ENCODE measurements at places on chromosomes 3 and 15.

GRCh38 chr15:67405208-67406191 is 115.4 kb upstream of the C15orf61 start:
- DNase-seq, result no peak

DNA sequence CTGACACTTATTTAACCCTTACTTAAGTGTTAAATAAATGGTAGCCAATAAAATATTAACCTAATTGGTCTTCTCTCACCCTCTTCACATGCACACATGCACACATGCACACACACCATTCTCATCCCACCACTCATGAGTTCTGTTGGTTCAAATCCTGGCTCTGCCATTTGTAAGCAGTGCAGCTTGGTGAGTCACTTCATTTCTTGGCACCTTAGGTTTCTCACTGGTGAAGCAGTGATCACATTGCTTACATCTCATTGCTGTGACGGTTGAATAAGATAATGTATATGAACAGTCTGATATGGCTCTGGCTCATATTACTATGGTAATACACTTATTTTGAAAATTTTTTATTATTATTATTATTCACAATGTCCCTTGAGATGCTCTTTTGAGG is 33.8 kb downstream of the RIOX2 start:
- no peak for DNase-seq

GRCh38 chr3:126421573-126422119 is 26.9 kb downstream of the CFAP100 start:
- DNase-seq, result no peak

DNA sequence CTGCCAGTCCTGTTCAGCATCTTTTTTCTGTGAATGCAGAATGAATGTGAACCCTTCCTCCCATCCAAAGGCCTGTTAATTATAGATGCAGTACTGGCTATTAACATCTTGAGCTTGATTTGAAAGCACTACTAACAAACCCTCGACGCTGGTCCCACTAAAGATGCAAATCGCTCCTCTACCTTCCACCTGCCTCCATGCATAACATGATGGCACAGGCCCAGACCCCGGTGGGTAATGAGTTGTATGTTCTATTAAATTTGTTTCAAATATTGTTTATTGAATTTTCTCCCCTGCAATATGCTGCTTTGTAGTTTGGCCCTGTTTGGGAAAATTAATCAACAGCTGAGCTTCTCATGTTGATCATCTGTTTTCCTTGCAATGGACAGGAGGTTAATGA is 69.3 kb downstream of the RAB11A start:
- DNase-seq, result no peak

DNA sequence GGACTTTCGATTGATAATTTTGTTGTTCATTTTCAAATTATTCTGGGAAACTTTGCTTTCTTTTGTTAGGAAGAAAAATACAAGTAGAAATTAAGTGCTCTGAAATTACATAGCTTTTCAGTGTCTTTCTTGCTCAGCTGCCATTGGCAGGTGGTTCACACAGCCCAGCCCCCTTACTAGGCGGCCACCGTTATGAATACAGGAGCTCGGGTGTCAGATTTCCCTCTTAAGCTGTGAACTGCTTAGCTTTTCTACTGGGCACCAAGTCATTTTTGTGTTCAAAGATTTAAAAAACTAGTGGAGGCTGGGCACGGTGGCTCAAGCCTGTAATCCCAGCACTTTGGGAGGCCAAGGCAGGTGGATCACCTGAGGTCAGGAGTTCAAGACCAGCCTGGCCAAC is 55.2 kb downstream of the HMG20A start:
- peak; percentile 44 for DNase-seq

GRCh38 chr3:189502676-189503257 is 128.4 kb upstream of the TP63 start:
- no peak for DNase-seq

Measured in HEK293T (cell line).